Kidney epithelial cell (primary cell): ENCODE measurements at places on chromosomes 1 and 21.
A peak's percentile ranks its signal among the peaks of the same experiment; 100 is the strongest.

- DNase-seq: no peak
These were observed 444.9 kb downstream of the LTN1 start for GRCh38 chr21:28547766-28548165.

DNA sequence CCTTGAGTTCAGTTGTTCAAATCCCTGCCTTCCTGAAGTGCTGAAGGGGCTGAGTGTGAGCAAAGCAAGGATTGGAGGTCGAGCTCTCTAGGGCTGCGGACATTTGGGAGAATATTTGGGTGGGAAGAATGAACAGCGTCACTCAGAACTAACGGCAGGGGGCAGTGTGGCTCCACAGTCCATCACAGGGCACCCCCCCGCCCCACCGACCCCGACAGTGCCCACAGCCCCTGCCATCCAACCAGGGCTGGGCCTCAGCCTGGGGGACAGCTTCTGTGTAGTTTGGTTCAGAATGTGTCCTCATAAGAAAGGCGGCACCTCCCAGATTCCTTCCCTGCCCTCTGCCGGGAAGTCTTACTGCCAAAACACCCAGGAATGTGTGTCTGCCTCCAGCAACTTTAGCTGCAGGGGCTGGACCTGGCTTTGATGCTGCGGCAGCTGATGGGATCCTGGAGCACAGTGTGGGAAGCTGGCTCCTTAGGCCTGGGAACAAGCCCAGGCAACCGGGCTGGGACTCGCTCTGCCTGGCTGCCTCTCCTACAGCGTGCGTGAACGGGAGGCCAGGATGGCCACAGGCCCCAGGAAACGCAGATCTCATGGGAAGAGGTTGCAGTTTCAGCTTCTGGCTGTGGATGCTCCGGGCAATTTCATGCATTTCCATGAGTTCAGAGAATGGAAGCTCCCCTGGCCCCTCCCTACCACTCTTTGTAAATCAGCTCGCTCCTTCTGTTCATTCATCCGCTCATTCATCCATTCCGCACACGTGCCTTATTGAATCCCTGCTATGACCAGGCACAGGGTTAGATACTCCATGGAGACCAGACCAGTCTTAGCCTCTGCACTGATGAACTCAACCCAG is 104.9 kb upstream of the TMPRSS2 start:
- no peak for DNase-seq

DNA sequence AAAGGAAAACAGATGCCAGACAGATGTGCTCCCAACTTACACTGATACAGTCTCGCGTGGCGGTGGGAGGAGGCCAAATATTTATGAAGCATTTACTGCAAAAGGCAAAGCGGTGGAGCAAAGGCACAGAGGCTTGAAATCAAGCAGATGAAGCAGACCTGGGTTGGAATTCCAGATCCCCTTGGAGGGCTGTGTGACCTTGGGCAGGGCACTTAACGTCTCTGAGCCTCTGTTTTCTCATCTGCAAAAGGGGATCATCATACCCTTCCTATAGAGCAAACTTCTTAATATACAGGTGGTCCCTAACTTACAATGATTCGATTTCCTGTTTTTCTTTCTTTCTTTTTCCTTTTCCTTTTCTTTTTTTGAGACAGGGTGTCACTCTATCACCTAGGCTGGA is 54.1 kb downstream of the IGSF21 start:
- no peak for DNase-seq

DNA sequence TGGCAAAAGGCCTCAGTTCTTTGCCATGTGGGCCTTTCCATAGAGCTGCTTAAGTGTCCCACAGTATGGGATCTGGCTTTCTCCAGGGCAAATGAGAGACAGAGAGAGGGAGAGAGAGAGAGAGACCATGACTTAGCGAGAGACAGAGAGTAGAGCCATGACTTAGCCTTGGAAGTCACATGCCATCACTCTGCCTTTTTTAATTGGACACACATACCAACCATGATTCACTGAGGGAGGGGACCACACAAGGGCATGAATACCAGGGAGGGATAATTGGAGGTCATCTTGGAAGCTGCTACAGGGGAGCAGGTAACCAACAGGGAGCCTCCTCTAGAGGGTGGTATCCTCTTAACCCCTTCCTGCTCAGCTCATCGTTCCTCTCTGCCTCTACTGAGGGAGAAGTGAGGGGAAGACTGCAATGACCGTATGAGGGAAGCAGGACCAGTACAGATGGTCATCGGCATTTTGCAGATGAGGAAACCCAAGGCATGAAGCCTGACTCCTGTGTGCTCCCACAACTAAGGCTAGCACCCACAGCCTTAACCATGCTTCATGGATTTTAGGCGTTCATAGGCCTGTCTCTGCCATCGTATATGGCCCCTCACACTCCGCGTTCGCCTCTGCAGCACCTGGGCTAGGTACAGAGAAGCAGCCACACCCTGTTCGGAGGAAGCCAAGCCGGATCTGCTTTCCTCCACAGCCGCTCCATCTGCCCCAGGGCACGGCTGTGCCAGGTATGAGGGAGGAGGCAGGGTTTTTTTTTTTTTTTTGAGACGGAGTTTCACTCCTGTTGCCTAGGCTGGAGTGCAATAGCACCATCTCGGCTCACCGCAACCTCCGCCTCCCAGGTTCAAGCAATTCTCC is 38.6 kb downstream of the MEF2D start:
- no peak for DNase-seq

GRCh38 chr1:163201906-163202305 is 810 bp downstream of the RGS5 start:
- DNase-seq: no peak

DNA sequence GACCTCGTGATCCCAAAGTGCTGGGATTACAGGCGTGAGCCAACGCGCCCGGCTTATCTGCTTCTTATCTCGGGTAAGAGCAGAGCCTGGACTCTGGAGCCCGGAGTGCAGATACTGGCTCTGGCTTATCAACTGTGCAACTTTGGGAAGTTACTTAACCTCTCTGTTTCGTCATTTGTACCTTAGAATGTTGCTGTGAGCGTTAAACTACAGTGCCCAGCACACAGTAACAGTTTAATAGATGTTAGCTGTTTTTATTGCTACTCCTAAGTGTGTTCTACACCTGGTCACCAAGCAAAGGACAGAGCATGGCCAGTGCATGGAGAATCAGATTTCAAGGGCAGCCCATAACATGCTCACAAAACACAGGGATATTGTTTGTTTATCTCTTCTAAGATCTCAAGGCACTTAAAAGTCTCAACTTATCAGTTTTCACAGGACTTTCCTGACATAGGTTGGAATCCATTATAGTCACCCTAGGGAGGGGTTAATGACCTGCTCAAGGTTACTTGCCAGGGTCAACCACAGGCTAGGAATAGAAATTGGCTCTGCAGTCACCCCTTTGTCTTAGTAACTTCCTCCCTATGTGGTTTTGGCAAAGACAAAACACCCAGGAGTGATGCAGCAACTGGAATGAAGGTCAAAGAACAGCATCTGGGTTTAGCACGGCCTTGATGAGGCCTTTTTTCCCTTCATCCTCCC is 22.5 kb upstream of the SRP9 start:
- DNase-seq: no peak

DNA sequence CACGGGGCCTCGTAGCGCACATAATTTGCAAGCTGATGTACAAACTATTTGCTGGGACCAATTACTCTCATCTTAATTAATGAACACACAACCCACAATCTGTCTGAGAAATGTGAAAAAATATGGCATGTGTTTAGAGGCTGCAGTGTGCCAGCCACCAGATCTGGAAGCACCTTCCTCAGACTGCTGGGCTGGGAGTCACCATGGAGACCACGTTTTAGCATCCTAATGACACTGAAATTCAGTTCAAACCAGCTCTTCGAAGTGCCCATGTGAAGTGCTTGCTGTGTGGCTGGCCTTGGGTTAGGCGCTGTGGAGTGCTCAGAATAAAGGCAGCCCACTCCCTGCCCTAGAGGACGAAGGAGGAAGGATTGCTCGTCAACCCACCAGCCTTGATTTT is 482.4 kb downstream of the OMA1 start:
- DNase-seq: no peak

- no peak for DNase-seq
These were observed 23.4 kb downstream of the VAV3 start for GRCh38 chr1:107941531-107941930.

- DNase-seq: no peak
These were observed 12.9 kb downstream of the DNAJC11 start for GRCh38 chr1:6688757-6689156.

DNA sequence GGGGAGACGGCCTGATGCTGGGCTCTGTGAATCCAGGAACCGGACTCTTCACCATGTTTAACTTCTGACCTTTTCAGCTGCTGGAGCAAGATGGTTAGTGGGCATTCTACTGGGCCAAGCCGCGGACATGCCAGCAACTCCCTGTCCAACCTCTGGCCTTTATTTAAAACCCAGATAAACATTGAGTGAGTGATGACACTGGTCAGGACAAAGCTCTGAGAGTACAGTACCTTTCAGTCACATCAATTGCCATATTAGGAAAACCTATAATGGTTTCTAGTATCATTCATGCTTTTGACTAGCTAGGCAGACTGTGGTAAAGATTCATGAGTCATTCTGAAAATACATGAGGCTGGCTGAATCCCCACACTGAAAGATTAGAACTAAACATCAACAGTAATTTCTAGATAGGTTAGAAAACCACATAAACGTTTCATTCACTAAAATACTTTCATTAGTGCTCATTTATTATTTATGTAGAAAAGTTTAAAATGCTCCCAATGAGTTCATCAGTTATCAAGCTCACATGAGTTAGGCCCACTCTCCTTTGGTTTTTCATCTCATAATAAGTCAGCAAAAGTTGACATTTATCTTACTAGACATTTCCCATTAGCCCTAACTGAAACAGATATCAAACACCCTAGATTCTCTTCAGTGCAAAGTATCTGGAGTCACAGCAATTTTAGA is 7.1 kb upstream of the ACTA1 start:
- peak; percentile 47 for DNase-seq

- DNase-seq: no peak
These were observed 215.3 kb downstream of the SDCCAG8 start for GRCh38 chr1:243471026-243471685.

DNA sequence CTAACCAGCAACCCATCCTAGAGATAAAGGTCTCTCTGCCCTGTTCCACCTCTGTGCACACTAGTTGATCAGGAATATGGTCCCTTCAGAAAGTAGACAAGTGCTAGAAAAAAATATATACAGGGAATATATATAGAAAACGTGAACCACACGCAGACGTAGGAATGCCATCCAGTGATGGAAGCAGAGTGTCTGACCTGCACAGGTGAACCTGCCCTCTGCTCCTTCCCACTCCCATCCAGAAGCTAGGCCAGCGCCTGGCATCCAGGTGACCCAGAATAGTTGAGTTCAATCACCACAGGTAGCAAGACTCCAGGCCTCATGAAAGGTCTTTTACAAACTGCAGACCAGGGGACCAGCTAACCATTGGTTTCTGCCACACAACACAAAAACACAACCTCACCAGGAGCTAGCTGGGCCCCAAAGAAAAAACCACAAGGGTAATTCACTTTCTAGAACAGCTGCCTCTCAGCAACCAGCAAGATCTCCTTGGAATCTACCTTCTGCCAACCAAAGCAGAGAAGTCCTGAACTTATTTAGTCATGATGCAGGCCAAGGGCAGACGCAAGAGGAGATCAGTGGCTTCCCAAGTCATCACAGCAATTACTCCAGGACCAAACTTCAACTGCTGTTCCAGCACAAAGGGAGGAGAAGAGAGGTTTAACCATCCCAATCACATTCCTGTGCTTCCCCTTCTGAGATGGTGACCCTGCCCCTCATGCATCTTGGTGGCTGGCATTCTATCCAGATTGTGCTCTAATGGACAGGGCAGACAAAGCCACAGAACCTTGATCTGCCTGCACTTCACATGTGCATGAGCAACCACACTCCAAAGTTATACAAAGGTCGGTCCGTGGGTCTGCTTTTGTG is 53.0 kb downstream of the GPR161 start:
- no peak for DNase-seq

DNA sequence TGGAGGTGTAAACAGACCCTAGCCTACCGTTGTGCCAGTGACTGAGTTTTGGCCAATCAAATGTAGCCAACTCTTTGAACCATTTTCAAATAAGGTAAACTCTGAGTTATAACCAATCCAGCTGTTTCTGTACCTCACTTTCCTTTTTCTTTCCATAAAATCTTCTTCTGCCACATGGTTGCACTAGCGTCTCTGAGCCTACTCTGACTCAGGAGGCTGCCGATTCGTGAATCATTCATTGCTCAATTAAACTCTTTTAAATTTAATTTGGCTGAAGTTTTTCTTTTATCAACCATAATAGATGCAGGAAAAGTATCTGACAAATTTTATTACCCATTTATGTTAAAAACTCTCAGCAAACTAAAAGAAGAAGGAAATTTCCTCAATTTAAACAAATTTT is 111.5 kb upstream of the LYPLAL1 start:
- DNase-seq: no peak

- no peak for DNase-seq
These were observed 625.9 kb upstream of the PKN2 start for GRCh38 chr1:88058205-88058604.

GRCh38 chr1:24107462-24108138 is 4.3 kb downstream of the MYOM3 start:
- peak; percentile 34 for DNase-seq

- no peak for DNase-seq
These were observed 448 bp downstream of the G0S2 start for GRCh38 chr1:209675565-209676154.

DNA sequence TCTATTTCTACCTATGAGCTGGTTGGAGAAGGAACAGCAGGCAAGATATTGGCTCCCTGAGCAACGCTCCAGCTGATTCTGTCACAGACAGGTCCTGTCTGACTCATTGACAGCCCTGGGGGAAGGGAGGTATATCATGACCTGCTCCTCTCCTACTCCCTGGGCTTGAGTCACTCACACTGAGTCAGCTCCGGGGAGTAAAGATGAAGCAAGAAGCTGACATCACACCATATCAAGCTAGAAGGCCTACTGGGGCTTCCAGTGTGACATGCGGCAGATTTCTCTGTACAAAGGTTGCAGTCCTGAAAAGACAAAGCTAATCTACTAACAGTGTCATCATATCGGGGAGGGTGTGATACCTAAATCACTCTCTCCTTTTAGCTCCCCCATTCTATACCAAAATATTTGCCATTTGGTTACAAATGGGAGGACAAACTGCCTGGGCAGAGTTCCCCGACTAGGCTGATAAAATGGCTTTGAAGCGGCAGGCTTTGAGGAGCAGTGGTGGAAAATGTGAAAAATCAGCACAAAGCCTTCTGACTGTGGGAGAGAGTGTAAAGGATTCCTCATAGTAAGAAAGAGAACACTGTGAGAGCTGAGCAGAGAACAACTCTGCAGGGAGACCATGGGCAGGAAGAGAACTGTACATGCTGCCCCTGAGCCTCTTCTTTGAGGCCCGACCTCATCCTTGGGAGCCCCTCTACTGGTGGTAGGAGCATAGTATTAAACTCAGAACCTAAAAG is 15.5 kb downstream of the PI4KB start:
- DNase-seq: peak; percentile 99
